ENCODE measurements at places on chromosomes 11 and 22.

DNA sequence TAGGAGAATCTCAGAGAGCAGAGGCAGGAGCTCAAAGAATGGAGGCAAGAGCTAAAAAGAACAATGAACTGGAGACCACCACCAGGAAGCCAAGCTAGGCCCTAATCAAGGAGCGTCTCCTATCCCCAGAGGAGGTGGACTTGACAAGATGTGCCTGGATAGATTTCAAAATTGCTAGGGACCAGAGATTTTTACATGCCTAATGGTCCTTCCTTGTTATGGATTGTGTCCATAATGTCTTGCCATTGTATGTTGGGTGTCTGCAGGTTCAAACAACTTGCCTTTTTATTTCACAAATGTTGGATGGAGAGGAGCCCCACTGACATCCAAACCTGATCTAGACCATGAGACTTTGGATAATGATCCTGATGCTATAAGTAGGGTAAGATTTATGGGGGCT lies 88.2 kb upstream of the TP53I11 start:
- DNase-seq, result no peak

- no peak for DNase-seq
Measured at GRCh38 chr11:92180664-92181251, 43.9 kb upstream of the FAT3 start.

DNA sequence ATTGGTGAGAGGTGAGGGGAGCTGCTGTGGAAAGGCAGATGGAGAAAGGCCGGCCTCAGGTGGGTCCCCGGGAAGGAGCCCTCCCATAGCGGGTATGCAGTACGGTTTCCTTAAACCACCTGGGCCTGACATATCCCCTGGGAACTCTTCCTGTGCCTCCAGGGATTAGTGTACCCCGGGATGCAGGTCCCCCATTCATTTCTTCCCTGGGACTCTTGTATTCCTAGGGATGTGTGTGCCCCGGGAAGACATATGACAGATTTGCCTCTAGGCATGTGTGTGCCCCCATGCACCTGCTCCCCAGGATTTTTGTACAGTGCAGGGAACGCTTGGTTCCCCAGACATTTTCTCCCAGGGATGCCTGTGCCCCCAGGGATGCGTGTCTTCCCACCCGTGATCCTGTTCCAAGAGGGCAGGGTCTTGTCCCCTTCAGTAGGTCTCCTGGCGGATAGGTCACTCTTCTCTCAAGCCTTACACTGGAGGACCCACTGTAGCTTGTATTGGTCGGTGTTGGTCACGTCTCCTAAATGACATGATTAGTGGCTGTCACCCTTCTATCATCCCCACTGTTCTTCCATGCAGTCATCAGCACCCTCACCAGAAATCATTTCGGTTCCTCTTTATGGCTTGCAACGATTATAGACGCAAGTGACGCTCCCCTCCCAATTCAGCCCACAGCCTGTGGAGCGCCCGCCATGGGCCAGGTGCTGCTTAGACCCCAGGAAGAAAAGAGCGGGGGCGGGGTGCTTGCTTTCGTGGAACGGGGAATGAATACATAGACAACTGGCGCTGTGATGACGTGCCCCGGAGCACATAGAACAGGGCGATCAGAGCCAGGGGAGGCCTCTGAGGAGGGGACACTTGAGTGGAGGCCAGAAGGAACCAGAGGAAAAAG lies 1.3 kb downstream of the PARVB start:
- DNase-seq, result no peak

DNA sequence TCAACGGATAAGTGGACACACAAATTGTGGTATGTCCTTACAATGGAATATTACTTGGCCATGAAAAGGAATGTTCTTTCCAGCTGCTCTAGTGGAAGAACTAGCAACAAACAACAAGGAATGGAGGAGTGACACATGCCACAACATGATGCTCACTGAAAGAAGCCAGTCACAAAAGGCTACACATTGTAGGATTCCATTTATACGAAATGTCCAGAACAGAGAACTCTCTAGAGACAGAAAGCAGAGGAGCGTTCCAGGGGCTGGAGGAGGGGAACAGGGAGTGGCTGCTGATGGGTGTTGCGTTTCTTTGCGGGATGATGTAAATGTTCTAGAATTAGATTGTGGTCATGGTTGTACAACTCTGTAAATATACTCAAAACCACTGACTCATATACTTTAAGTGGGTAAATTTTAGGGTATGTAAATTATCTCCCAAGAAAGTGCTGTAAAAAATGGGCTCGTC lies 32.4 kb upstream of the PDGFB start:
- no peak for DNase-seq

- no peak for DNase-seq
Measured at GRCh38 chr22:34333285-34333684, 413.0 kb upstream of the LARGE1 start.

DNA sequence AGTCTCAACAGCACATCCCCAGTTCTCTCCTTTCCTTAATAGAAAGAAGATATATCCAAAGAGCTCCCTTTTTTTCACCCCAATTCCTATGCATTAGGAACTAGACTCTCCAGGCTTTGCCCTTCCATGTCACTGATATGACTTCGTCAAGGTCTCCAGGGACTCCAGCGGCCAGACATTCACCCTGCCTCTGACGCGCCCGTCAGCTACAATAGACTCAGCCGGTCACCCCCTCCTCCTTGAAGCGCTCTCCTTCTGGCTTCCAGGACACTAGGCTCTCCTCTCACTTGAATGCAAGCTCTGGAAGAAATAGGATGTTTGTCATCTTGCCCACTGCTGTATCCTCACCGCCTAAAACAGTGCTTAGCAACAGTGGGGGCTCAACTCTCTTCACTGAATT lies 14.9 kb upstream of the ELFN2 start:
- DNase-seq, result no peak

- DNase-seq, result no peak
Measured at GRCh38 chr22:40345271-40345670, 1.0 kb upstream of the ADSL start.

DNA sequence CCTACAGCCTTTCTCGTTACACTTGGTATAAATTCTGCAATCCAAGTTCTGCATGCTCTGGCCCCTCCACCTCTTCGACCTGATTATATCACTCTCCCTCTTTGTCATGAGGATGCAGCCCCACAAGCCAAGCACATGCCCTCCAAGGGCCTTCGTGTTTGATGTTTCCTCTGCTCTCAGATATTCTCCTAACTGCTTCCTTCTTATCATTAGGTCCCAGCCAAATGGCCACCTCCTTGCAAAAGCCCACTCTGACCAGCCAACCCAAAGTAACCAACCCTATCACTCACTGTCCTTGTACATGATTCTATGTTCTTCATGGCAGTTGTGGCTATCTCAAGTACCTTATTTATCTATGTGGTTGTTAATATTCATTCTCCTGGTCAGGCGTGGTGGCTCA lies 38.3 kb upstream of the LRRC55 start:
- no peak for DNase-seq

DNA sequence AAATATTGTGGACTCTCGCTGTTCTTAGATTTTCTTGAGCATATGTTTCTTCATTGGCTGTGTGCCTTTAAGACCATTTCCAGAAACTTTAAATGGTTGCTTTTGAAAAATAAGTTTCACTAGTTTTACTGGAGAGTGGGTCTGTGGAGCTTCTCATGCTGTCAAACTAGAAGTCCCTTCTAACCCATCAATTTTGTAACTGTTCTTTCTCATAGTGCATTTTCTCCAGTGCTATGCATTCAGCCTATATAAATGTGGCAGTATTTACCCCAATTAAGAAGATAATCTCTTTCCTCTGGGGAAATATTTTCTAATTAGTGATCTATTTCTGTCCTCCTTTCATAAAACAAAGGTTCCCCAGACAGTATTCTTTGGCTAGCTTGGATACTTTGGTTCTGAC lies 97.9 kb upstream of the RRM1 start:
- no peak for DNase-seq

- DNase-seq, result no peak
Measured at GRCh38 chr11:123249354-123249753, 54.3 kb upstream of the CLMP start.

DNA sequence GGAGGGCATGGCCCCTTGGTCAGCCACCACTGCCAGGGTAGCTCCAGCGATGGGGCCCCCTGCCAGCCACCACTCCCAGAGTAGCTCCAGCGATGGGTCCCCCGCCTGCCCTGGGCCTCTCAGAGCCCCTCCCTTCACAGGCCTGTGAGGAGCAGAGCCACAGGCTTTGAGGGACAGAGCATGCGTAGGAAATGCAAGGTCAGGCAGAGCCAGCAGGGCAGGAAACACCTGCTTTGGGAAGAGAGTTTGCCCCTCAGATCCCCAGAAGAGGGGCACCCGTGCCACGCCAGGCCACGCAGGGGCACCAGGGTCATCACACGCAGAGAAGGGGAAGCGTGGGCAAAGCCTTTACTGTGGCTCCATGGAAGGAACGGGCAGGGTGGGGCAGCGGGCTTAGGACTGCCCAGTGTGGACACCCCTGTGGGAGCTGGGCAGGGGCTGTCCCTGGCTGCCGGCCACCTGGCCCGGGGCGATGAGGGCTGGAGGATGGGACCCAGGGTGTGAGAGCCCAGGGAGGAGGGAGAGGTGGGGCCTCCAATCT lies 477.8 kb downstream of the BRD1 start:
- no peak for DNase-seq

GRCh38 chr11:80240245-80240644 lies 799.4 kb upstream of the TENM4 start:
- DNase-seq, result no peak

DNA sequence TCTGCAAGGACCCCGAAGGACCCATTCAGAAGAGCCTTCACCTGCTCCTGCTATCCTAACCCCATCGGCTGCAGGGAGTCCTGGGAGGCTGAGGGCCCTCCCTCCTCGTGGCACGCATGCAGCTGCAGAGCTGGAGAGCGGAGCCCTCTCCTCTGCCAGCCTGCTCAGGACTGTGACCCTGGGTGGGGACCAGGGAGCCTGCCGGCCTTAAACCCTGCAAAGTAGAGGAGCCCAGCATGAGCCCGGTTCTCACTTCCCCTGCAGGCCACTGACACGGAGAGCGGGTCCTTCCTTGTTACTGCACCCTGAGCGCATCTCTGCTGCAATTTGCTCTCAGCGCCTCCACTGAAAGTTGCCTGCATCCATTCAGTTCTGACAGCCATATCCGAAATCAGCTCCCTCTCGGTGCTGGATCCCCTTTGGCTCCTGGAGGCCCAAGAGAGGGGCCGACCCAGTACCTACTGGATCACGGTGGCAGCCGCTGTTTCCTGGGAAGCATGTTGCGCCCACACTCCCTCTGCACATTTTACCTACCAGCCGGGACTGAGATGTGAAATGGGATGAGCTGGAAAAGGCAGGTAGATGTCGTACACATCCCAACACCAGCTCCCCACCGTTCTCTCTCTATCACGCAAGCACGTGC lies 312.1 kb downstream of the NTM start:
- DNase-seq, result no peak

GRCh38 chr11:36713715-36714114 lies 115.7 kb upstream of the RAG2 start:
- no peak for DNase-seq

- peak; percentile 61 for DNase-seq
Measured at GRCh38 chr11:110479108-110480101, 49.7 kb downstream of the FDX1 start.

GRCh38 chr11:1776944-1777715 lies 13.4 kb upstream of the CTSD start:
- DNase-seq, result no peak

GRCh38 chr11:22416462-22416861 lies 78.3 kb downstream of the SLC17A6 start:
- no peak for DNase-seq

- no peak for DNase-seq
Measured at GRCh38 chr22:38467438-38467903, 425 bp upstream of the KDELR3 start.

DNA sequence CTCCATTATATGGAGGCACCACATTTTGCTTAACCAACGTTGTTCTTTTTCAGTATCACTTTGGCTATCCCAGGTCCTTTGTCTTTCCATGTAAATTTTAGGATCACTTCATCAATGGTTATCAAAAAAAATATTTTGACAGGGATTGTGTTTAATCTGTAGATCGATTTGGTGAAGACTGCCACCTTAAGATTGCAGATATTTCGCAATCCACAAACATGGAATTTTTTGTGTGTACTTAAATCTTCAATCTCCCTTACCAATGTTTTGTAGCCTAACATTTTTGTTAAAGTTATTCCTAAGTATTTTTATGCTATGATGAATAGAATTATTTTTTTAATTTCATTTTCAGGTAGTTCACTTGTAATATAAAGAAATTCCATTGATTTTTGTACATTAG lies 18.6 kb downstream of the PLAAT5 start:
- DNase-seq, result no peak

- DNase-seq, result no peak
Measured at GRCh38 chr22:17576470-17576869, 13.2 kb downstream of the SLC25A18 start.

GRCh38 chr11:76892306-76892705 lies 31.6 kb downstream of the ACER3 start:
- DNase-seq, result no peak

- no peak for DNase-seq
Measured at GRCh38 chr11:132073787-132074186, 703.4 kb downstream of the NTM start.

DNA sequence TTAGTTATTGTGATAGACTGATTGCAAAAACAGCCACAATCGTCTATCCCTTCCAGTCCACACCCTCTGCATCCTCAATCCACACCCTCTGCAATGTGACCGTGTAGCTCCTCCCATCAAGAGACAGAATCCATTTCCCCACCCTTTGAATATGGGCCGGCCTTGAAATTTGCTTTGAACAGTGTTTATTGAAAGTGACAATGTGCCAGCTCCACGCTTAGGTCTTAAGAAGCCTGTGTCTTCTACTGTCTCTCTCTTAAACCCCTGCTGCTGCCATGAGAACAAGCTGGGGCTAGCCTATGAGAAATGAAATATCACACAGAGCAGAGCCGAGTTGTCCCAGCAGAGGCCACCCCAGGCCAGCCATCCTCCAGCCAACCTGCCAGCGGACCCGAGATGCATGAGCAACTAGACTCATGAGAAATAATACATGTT lies 22.3 kb upstream of the MICAL2 start:
- peak; percentile 18 for DNase-seq

- DNase-seq, result no peak
Measured at GRCh38 chr11:76699451-76700091, 29.0 kb upstream of the LRRC32 start.

DNA sequence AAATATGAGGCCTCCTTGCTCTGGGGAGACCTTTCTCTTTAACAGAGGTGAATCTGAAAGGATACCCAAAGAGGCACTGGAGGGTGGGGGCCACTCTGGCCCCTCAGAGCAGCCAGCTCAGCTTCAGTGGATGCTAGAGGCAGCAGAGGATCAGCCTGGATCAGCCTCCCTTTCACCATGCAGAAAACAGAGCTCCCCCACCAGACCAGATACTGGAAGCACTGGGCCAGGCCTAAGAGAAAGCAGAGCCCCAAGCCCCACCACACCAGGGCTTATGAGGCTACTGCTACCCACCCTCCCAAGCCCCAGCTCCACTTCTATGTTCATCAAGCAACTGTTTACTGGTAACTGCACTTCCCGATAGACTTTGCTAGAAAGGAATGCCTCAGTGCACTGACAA lies 4.0 kb upstream of the SLC43A3 start:
- no peak for DNase-seq

DNA sequence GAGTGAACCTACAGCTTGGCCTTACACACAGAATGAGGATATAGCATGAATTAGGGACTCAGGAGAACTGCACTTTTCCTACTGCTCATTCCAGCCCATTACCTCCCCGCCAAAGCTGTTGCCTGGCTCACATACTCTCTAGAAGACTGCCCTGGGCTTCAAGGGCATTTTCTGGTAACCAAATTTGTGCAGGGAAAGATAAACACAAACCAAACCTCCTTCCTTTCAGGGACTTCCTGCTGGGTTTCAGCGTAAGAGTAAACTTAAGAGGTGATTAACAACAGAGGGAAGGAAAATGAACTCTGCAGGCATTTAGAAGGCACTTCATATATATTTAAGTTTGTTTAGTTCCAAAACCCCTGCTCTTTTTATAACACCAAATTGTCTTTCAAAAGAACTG lies 194.9 kb downstream of the SWAP70 start:
- no peak for DNase-seq

Measured in NCI-H446 (cell line).